Stimulated activated CD8-positive, alpha-beta memory T cell treated with anti-CD3 and anti-CD28 coated beads, Interleukin-4, amount 100 ng/mL, for 24 hours (primary cell): ENCODE measurements at places on chromosomes 6 and 20.

DNA sequence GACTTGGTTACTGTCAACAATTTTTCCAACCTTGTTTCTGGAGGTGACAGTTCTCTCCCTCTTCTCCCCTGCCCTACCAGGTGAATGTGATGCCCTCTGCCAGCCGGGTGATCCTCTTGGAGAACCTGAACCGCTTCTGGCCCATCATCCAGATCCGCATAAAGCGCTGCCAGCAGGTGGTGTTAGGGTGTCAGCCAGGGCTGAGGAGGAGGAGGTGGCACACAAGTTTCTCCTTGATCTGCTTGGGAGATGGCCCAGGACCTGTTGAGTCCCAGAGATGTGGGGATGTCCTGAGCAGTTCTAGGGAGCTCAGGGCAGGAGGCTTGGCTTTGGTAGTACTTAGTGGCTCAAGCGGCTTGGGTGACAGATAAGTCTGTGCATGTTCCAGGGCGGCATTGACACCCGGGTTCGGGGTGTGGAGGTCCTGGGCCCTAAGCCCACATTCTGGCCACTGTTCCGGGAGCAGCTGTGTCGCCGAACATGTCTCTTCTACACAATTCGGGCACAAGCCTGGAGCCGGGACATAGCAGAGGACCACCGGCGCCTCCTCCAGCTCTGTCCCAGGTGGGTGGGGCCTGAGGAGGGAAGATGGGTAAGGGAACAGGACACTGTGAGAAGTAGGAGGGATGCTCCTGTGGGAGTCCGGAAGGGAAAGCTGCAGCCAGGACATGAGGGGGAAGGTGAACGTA, 21.2 kb downstream of the CUL9 start:
- DNase-seq = no peak

DNA sequence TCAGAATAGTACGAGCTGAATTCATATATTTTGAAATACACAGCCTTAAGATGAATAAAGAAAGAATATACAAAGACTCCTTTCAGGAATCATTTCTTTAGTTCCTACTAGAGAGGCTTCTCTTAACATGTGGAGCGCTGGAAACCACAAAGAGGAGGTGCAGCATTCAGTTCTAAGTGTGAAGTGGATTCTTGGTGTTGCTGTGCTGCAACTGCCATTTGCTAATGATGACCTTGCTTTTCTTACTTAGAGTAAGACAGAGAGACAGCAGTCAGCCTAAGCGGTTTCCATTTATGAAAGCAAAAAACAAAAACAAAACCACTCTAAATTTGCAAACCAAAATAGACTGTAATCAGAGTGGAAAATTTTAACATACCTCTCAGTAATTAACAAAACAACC, 629.0 kb downstream of the EPHA7 start:
- no peak for DNase-seq

DNA sequence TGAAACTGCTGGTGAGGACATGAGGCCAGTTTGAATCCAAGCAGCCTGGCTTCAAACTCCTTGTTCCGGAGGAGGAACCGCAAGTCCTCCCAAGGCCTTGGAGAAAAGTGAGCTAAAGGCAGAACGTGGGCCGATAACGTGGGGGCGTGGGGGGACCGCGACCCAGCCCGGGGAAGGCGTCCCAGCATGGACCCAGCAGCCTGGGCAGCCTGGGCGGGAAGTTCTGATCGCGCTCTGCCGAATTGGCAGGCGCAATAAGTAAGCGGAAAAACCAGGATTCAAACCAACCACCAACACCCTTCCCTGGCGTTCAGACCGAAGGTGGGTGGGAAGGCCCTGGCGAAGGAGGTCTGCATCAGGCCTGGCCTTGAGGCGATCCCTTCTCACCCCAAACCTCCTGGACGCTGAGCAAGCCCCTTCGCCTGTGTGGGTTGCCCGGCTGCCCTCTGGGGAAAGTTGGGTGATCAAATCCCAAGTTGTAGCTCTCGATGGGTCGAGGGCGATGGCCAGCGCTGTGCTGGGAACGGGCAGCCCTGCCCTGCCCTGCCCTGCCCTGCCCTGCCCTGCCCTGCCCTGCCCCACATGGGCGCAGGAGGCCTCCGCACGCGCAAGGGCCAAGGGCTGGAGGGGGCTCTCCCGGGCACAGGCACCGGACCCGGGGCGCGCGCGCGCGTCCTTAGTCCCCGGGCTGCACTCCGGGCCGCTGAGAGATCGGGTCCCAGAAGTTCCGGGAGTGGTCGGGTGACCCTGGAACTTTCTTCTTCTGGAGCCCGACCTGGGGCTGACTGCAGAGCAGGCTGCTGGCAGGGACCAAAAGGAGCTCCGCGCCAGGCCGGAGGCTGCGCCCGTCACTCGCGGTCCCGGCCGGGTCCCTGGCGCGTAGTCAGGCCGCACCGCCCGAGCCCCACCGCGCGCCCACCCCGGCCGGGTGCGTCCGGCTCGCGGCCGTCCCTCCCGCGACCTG, 637 bp upstream of the SLC22A3 start:
- no peak for DNase-seq

GRCh38 chr20:58989196-58989595, 8.1 kb downstream of the NELFCD start:
- DNase-seq = no peak

- DNase-seq = no peak
Measured at GRCh38 chr6:149217466-149217888, 100.0 kb upstream of the TAB2 start.

- DNase-seq = no peak
Measured at GRCh38 chr20:19009081-19009688, 195.6 kb downstream of the SCP2D1 start.

DNA sequence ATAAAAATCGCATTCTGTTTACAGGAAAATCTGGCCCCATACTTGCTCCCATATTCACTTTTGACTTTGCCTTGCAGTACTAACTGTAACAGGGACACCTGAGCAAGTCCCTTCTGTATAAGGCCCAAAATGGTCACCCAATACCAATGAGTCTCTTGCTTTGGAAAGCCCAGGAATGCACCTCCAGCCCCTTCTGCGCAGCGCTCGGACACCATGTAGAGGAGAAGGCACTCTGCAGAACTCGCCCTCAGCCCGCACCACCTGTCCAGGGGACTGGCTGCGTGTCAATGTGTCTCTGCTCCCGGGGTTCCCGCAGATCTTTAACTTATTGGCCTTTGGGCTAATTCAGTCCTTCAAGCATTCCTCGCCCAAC, 746 bp upstream of the PRND start:
- no peak for DNase-seq

DNA sequence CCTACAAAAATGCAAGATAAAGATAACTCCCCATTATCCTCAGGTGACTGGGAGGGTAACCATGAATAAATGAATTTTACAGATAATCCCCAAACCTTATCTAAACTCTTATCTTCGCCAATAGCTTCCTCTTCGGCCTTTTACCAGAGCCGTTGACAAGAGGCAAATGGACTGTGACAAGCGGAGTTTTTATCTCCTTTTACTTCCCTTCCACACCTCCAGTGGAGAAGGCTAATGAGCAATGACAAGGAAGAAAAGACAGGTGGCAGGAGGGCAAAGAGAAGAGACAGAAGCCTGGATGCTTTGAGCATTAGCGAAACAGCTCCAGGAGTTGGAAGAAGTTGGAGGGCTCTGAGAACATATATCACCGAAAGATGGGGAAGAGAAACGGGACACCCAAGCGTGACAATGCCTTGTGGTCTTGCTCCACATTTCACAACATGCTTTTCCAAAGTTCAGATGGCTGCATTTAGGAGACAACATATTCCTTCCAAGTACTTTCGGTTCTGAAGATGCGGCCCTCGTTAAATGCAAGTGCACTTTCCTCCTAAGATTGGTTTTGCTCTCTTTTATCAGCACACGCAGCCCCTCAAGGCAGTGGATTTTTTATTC, 69.2 kb downstream of the PRDM1 start:
- no peak for DNase-seq

DNA sequence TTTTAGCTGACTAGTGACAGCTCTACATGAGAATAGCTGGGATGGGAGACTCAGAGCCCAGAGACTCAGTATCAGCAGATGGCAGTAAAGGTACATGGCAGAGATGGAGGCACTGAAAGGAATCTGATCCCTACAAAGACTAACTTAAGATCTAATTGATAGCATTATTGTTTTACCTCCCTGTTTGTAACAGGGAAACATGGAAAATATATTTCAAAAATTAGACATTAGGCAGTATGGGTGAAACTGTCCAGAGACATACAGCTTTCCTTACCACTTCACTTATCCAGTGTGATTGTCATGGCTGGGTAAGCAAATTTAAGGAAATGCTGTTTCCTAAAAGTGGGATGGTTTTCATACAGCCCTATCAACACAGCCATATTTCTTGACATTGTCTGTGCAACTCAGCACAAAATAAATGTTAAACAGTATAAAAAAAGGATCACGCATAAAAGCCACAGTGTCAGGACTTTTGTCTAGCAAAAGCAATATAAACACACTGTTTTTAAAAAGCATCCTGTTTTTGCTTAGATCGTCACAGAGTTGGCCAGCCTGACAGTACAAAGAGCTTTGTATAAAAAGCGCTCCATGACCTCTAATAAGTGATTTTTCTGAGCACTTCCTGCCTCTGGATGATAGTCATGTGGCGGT, 376.9 kb downstream of the PHF3 start:
- DNase-seq = no peak

DNA sequence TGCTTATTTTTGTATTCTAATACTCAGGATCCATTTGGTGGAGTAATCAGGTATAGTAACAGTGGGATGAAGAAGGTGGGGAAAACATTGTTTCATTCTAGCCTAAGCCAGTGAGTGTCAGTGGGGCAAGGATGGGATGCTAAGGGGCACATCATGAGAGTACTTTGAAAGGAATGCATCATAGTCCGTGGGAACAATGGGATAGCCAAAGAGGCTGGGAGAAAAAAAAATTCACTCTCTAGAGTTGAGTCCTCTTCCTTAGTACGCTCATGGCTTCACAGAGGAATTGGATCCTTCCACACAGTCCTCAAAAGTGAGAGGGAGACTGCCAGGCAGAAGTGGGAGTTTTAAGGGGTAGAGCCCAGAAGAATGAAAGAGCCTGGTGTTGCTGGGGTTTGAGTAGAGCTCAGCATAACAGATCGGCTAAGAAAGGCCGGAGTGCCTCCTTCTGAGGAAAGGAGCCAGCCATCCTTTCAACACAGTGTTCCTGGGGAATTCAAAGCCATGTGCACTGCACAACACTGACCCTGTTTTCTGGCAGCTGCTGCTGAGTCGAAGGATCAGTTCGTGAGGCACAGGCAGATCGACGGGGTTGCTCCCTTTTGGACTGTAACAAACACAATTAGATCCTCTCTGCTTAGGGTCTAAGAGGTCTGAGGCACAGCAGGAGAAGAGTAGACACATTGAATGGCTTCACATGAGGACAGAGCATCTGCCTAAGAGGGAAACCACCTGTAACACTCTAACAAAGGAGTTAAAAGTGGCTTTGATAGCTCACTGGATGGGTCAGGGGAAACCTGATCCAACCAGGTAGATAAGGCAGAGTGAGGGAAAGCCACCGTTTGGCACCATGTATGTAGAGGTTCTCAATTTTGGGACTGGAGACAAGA, 61.2 kb downstream of the ELOVL5 start:
- no peak for DNase-seq

- DNase-seq = no peak
Measured at GRCh38 chr6:163354761-163355425, 59.6 kb upstream of the QKI start.

GRCh38 chr6:110256366-110256765, 76.1 kb downstream of the CDC40 start:
- DNase-seq = no peak

DNA sequence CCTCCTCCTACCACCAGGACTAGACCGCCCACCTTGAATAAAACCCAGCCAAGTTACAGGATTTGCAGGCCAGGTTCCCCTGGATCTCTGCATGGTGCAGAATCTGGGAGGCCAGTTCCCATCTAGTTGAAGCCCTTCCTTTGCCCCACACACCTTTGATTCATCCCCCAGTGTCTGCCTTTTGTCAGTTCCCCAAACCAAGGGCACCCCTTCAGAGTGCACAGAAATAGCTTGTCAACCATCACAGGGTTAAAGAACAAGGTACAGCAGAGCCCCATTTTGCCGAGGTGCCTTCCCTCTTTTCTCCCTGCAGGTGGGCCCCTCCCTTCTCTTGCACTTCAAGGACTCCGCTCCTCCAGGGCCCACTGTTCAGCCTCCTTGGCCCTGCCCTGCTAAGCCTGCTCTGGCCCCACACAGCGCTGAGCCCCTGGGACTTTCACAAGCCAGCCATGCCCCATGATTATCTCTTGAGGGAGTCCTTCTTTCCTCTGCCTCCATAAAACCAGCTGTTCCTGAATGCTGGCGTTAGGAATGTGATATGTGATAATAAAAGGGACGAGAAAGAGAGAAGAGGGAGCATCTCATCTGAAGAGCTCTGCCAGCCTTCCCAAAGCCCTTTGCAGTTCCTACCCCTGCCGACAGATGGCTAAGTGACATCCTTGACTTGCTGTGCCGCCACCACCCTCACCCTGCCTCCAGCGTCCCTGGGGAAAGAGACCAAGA, 280.3 kb downstream of the CDC5L start:
- DNase-seq = peak; percentile 10

- no peak for DNase-seq
Measured at GRCh38 chr6:21601932-21602390, 8.4 kb downstream of the SOX4 start.

GRCh38 chr6:159728531-159728964, 1.2 kb downstream of the WTAP start:
- no peak for DNase-seq

DNA sequence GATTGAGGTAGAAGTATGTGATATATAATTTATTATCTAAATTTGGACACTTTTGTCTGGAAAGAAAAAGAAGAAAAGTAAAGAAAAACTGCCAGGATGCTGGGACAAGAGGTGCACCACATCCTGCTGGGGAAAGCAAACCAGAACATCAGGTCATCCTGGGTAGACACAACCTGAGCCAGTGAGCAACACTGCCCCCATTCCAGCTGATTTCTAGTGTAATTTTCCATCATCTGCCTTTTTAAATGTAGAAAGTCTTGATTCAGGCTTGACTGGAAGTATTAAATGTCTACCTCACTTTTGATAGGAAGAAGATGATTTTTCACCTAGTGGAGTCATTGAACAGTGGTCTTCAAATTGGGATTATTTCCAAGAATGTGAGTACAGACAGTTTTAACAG, 1164.5 kb upstream of the CITED2 start:
- no peak for DNase-seq

GRCh38 chr6:78347191-78347916, 520.0 kb upstream of the IRAK1BP1 start:
- DNase-seq = no peak

DNA sequence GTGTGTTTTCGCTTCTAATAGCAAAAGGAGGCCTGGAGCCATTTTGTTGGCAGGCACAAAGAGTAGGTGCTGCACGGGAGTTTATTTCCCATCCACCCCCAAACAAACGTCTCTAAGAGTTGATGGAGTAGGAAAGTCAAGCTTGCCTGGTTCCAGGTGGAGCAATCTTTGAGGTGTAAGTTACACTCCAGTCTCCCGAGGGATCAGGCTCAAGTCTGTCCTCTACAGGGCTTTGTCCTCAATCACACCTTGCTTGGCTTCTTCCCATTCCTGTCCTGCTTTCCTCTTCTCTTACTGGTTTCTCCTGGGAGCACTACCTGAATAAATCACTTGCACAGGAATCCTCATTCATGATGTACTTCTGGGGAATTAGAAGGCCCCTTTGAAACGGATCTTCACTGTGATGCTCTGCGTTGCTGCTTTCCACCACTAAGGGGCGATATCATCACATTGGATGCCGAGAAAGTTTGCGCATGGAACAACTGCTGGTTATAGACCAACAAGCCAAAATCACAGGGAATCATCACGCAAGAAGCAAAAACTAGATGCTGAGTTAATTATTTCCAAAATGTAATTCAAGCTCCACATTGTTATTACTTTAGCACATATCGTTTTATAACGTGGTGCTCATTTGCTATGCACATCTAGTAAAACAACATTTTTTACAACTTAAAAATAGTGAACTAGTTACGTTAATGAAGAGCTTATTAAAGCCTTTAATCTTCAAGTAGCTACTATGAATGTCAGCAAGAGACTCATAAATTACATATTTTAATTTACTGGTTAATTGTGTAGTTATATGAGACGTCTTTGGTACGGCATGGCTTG, 156.8 kb downstream of the DNAH8 start:
- peak; percentile 36 for DNase-seq
